ENCODE measurements at places on chromosomes 6 and 20.

DNA sequence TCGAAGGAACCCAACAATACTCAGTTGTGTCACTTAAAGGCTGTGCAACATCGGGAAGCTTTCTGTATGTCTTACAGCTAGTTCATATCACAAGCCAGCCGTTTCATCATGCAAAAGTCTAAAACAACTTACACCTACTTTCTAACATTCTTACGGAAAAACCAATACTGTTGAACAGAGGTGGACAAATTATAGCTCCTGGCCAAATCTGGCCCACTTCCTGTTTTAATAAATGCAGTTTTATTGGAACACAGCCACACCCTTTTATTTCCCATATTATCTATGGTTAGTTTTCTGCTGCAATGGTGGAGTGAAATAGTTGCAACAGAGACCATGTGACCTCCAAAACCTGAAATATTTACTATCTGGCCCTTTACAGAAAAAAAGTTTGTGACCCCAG is 46.6 kb downstream of the MYB start:
- DNase-seq = no peak

- DNase-seq = no peak
Observed at GRCh38 chr20:31576751-31577150, 28.3 kb upstream of the ID1 start.

- DNase-seq = no peak
Observed at GRCh38 chr20:10637031-10637559, 36.7 kb downstream of the JAG1 start.

DNA sequence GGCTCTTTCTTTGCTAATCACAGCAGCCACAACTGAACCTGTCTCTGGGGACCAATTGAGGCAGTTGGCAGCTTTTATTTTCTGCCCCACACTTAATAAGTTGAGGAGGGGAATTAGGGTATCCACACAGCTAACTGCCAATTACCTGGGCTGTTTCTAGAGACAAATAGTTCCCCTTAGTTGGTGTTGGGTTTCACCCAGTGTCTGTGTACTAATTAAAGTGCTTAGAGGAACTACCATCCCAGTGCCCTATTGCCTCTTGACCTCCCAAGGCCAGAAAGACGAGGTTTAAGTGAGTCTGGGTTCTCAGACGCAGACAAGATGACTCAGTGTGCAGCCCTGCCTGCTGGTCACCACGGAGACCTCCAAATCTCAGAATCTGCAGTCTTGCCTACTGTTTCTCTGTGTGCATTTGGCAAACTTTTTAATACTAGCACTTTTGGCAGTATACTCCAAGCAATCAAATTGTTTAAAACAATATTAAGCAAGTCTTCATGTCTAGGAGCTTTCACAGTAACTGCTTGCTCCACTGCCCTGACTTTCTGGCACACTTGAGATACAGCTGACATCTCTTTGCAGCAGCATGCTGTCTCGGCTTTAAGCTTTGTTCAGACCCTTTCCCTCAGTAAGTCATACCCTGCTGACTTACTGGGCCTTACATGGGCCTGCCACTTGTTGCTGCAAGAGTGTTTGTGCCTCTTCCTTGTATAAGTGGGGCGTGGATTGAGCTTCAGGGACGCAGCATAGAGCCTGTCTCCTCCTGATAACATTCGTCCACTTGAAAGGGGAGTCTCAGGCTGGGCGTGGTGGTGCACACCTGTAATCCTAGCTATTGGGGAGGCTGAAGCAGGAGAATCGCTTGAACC is 31.9 kb downstream of the STK35 start:
- peak; percentile 53 for DNase-seq

DNA sequence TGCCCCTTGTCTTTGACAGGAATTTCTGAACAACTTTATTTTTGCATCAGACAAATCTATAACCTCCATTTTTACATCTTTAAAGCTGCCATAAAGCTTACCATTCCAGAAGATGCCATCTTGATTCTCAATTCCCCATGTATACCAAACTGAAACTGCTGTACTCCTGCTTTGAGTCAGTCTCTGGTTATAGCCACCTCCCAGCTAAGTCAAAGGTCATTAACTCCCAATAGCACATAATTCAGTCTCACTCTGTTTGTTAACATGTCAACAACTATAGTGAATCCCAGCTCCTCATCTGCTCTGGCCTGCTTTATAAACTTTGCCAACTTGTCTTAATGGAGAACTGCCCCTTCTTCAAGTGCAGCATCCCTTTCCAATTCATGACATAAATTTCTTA is 343.6 kb downstream of the FRK start:
- DNase-seq = no peak

- no peak for DNase-seq
Observed at GRCh38 chr6:157063176-157063905, 260.0 kb downstream of the TMEM242 start.

DNA sequence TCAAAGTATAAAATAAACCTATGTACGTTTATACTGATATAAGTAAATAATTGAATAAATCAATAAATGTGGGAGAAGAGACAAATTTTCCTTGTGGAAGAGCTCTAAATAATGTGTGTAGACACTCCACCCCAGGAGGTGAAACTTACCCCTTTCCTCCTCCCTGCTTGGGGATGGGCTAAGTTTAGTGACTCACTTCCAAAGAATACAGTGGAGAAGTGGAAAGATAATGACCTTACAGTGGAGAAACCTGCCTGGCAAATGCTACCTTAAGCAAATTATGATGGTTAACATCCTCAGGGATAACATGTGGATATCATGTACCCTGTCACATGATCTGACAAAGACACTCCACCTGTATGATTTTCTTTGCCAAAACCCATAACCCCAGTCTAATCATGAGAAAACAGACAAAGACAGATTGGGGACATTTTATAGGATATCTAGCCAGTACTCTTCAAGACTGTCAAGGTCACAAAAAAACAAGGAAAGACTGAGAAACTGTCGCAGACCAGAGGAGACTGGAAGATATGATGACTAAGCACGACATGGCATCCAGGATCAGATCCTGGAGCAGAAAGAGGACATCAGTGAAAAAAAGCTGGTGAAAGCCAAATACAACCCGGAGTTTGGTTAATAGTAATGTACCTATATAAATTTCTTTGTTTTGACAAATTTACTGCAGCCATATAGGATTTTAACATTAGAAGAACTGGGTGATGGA is 195.5 kb upstream of the PRDM1 start:
- no peak for DNase-seq

DNA sequence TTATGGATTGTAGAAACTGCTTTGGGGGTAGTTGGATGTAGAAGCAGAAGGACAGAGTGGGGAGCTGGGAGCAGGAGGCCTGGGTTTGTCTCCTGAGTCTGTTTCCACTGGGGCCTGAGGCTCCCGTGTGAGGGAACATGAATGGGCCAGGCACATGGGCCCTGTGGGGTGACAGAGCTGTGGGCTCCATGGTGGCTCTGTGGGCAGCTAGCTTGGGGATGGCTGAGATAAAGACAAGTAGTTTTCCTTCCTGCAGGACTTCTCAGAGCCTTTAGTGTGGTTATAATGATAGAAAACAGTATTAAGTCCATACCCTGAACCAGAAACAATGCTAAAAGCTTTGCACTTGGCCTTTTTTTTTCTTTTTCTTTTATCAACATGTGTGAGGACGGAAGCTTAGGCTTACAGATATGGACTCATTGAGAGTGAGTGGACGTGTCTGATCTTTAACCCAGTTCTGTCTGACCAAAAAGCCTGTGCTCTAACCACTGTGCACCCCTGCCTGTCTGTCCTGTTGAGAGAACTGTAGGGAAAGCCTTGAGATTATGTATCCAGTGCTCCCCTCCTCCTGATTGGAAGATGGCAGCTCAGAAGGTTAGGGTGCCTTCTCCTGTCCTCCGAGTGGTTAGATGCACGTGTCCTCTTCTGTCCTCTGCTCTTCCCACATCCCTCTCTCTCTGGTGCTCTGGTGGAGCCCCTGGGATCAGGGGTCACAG is 98.3 kb downstream of the CDH26 start:
- DNase-seq = no peak

GRCh38 chr6:52558266-52559000 is 18.4 kb downstream of the TRAM2 start:
- no peak for DNase-seq

DNA sequence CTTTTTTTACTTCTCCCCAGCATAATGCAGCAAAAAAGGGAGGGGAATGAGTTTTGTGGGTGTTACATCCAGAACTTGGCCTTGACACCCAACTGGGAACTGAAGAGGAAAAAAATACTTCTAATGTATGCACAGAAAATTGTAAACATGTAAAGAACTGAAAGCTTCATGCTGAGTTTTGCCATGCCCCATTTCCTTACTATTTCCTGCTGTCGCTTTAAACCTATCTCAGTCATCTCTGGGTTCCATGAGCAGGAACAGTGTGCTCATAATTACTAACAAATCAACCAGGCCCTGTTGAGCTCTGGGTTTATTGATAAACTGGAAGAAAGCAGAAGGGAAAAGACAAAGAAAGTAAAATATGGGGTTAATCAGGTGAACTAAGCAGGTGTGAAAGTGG is 14.2 kb downstream of the TFAP2B start:
- no peak for DNase-seq

DNA sequence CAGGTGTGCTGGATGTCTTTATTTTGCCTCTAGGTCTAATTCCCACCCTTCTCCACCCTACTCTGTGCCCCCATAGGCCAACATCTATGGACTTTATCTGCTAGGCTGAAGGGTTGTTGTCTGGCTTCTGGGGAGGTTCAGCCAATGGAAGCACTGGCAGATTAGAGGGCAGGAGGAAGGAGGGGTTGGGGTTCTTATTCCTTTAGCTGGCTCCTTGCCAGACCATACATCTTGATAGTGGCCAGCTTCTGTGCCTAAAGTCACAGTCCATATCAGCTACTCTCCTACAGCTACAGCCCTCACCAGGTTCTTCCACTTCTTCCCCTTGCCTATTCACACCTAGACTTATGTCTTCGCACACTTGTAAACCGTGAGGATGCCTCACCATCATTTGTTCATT is 41.1 kb downstream of the ROS1 start:
- no peak for DNase-seq

DNA sequence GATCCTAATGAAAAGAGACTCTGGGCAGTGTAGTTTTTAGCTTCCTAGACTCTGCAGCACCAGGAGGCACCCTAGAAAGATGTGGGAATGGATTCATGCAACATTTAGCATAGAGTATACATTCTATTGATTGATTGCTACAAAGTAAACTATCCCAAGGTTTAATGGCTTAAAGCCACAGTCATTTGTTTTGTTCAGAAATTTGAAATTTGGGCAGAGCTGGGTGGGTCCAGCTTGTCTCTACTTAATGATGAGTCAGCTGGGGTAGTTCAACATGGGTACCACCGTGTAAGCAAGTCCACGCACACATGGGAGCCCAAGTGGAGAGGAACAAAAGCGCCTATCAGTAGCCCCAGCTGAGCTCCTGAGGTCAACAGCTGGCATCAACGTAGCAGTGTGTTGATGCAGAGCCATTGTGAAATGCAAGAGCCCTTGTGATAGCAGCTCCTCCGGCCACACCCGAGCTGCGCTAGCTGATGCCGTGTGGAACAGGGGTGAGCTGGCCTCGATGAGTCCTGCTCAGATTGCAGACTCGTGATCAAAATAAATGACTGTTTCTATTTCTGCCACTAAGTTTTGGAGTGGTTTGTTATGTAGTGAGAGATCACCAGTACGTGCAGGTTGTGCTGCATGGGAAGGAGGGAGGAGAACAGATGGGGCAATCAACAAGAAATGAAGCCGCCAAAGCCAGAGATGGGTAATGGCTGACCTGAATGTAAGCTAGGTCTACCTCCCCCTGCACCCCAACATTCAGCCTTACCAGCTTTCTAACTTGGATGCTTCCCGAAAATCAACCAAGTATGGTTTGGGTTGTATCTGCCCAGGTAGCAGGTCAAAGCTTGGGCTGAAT is 45.7 kb upstream of the TRAF3IP2 start:
- no peak for DNase-seq

DNA sequence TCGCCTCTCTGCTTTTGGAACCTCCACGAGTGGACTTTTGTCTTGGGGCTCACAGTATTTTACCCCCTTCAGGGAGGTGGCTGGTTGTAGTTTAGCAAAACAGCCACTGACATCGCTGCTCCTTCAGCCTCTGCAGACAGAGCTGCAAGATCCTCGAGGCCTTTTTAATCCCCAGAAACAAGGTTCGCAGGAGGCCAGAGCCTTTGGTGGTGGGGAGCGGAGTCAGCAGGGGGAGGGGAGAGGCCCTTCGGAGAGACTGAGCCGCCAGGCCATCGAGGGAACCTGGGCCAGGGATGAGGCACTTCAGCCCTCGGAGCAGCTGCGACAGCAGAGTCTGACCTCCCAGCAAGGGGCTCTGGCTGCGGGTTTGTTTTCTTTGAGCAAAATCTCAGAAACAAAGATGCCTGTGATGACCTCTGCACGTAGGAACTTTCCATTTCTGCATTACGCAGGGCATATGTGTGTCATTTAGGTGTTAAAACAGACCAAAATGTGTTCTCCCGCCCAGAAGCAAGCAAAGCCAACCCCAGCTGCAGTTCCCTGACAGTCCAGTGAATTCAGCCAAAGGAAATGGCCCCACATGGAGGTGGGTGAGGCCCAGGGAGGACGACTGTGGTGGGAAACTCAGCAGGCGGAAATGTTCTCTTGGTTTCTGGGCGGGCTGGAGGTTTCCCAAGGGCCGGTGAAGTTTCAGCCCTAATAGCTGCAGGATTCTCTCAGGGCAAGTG is 171.2 kb upstream of the SULF2 start:
- DNase-seq = no peak

DNA sequence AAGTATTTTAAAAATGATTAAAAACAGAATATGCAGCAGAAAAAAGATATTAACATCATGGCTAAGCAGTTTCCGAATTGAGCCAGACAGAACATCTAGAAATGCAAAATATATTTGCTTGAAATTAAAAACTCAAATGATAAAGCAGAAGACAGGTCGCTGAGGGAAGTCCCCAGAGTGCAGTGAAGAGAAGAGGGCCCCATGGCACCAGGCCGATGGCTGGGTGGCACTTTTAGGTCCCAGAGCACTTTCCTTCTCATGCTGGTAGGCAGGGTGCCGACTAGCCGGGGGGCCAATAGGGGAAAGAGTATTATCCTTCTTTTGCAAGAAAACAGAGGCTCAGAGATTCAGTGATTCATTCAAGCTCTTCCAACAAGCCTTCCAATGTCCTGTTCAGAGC is 58.9 kb downstream of the MYH7B start:
- no peak for DNase-seq

GRCh38 chr20:12729326-12729725 is 279.4 kb upstream of the SPTLC3 start:
- no peak for DNase-seq

Measured in spleen (tissue), 13 donors.